Activated CD4-positive, alpha-beta T cell treated with anti-CD3 and anti-CD28 coated beads for 48 hours (primary cell): ENCODE measurements at places on chromosomes 7 and 10.

DNA sequence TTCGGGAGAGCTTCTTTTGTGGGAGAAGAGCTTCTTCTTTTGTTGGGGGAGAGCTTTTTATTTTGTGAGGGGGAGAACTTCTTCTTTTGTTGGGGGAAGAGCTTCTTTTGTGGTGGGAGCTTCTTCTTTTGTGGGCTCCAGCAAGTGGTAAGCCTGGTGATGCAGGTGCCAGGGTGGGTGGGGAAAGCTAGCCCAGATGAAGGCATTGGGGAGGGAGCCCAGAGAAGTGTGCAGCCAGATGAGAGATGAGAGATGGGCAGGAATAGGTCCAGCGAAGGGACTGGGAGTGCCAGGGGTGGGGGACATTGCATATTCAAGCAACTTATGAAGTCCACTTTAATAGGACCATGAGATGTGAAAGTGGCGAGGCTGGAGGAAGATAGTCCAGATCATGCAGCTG, 9.7 kb downstream of the ADRA2A start:
- no peak for DNase-seq

GRCh38 chr7:131897016-131897789, 340.8 kb upstream of the PODXL start:
- DNase-seq: no peak

GRCh38 chr7:154504918-154505317, 452.7 kb downstream of the DPP6 start:
- no peak for DNase-seq

DNA sequence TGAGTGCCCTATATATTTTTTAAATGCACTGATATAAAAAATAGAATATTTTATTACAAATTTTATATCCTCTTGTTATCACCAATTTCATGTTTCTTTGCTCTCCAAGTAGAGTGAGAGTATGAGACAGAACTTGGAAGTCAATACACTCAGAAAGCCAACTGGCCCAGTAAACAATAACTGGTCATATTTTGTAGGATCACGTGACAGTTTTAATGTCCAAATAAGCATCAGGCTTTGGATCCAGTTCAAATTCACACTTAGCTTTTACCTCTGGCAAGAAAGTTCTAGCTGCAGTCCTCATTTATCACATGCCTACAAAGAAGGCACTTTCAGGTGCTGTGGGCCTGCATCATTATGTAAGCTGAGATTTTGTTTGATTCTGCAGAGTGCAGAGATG, 21.6 kb upstream of the TPK1 start:
- no peak for DNase-seq

- peak; percentile 16 for DNase-seq
Observed at GRCh38 chr7:90178679-90179278, 24.5 kb downstream of the STEAP1 start.

GRCh38 chr10:43360086-43360485, 11.3 kb upstream of the FXYD4 start:
- no peak for DNase-seq

GRCh38 chr7:82762880-82763279, 319.3 kb upstream of the CACNA2D1 start:
- DNase-seq: no peak

GRCh38 chr10:86659721-86660453, 5.5 kb downstream of the OPN4 start:
- no peak for DNase-seq

- no peak for DNase-seq
Observed at GRCh38 chr10:129952378-129953118, 11.5 kb downstream of the EBF3 start.

DNA sequence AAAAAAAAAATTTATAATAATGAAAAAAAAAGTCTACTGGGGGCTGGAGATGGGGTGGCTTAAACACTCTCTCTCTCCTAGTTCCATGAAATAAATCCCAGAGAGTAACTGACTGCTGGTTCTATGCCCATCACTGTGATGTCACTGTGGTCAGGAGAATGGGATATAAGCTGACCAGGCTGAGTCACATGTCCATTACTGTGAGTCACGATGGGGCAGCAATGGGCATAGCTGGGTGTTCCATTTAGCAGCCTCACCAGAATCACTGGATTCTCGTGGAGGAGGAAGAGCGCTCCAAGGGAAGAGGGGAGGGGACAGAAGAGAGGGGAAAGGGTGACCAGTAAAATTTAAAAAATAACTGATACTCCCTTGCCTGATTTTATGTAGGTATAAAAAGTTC, 37.1 kb downstream of the MASTL start:
- no peak for DNase-seq
